ENCODE measurements at places on chromosomes 12 and 14.

DNA sequence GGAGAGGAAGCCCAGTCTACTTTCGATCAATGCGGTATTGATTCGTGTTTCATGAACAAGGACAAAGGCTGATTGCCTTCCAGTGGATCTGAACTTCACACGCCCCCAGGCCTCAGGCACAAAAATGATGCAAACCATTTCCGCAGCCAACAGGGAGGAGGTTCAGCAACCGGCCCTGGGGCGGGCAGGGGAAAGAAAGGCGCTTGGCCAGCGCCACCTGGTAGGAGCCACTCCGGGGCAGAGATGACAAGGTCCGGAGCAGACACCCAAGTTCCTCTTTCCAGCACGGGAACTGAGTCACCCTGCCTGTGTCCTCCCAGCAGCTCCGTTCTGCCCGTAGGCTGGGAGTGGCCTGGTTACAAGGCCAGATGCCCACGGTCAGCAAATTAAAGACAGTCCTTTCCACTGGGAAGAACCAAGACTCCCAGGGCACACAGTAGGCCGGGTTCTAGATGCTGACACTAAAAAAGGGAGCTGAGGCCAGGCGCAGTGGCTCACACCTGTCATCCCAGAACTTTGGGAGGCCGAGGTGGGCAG is 136.3 kb downstream of the SCARB1 start:
- peak; percentile 52 for ATAC-seq

GRCh38 chr14:72699852-72700257 is 194.0 kb downstream of the DPF3 start:
- no peak for ATAC-seq

GRCh38 chr12:60263836-60264493 is 668.1 kb downstream of the SLC16A7 start:
- no peak for ATAC-seq

DNA sequence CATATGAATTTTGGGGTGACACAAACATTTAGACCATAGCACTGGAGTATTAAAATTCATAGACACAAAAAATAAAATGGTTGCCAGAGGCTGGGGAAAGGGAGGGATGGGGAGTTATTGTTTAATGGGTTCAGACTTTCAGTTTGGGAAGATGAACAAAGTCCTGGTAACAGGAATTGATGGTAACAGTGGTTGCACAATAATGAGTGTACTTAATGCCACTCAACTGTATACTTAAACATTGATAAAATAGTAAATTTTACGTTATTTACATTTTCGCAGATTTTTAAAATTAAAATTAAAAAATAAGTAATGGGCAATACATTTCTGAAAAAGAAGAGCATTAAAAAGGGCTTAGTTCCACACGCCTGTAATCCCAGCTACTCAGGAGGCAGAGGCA is 35.6 kb upstream of the USP15 start:
- ATAC-seq = no peak

DNA sequence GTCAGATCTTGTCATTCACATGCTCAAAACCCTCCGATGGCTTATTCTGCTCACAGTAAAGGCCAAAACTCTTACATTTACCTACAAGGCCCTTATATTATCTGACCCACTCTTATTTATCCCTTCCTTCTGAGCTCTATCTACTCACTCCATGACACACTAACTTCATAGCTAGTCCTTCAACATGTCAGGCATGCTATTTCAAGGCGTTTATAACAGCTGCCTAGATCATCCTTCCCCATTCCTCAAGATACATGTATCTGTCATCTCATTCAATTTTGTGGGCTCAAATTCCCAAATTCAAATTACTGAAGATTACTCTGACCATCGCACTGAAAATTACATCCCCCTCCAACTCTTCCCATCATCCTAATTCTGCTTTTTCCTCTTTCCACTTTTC is 6.9 kb downstream of the MIS18BP1 start:
- ATAC-seq = no peak

GRCh38 chr14:94636744-94637412 is 24.7 kb downstream of the SERPINA3 start:
- ATAC-seq = no peak

DNA sequence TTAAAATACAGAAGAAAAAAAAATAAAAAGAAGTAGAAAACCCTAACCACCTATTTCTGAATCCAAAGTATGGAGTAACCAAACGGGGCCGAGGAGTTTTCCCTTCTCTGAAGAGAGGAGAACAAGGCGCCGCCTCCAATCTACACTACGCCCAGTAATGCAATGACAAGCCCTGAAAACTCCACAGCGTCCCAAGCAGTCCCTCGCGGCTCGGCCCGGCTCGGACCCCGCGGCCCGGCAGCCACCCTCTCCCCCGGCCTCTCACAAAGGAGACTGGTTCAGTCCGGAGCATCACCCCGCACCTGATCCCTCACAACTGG is 371 bp downstream of the CHD8 start:
- ATAC-seq = peak; percentile 60

- peak; percentile 74 for ATAC-seq
Observed at GRCh38 chr14:72801381-72801812, 92.5 kb downstream of the DPF3 start.

GRCh38 chr14:32932302-32932913 is 6.3 kb upstream of the NPAS3 start:
- no peak for ATAC-seq

DNA sequence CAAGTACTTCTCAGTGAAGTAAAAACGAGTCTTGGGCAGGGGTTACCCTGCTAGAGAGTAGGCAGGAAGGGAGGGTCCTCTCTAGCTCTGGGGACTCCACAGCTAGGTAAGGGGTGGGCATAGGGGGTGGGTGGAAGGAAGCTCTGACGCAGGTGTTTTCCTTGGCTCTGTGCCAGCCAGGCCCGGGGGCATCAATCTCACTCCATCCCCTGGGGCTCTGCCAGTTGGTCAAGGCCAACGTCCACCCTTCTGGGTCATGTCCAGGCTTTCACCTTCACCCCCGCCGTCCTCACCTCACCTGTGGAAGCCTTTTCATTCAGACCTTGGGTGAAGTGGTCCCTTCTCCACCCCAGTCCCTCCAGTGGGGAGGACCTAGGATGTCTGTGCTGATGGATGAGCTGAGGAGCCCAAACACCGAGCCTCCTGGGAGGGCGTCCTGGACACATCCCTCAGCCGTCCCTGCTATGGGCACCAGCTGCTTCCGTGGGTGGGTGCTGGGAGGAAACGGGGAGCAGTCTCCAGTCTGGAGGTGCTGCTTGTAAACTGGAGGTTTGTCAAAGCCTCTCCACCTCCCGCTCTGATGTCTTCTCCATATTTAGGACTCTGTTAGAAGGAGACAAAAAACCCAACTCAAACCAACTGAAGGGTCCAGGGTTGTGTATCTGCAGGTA is 71.5 kb upstream of the SFSWAP start:
- no peak for ATAC-seq

GRCh38 chr14:57057803-57058202 is 210.9 kb downstream of the EXOC5 start:
- ATAC-seq = no peak

DNA sequence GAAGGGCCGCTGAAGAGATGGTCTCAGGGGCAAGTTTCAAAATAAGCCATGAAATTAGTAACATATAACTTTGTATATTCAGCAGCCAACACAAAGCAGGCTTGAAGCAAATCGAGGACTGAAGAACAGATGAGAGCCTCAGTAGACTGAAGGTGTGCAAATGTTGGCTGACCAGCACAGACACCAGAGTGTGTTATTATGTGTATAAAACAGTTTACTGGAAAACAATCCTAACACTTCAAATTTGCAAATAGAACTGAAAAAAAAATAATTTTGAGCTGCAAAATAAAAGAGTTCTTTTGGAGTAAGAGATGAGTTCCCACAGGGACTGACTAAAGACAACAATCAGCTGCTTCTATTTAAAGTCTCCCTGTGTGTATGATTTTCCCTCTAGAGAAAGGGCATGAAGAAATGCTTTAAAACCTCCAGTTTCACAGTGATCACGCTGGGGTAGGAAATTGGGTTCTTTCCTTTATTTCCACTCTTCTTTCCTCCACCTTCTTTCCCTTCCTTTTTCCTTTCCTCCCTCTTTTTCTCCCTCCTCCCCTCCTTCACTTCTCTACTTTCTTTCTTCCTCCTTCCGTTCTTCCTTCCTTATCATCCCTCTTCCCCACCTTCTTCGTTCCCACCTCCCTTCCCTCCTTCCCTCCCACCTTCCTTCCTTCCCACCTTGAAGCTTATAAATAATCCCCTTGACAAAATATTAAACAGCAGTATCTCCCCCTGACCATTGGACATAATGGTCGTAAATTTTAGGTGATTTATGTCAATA is 383.9 kb upstream of the DCN start:
- ATAC-seq = no peak

DNA sequence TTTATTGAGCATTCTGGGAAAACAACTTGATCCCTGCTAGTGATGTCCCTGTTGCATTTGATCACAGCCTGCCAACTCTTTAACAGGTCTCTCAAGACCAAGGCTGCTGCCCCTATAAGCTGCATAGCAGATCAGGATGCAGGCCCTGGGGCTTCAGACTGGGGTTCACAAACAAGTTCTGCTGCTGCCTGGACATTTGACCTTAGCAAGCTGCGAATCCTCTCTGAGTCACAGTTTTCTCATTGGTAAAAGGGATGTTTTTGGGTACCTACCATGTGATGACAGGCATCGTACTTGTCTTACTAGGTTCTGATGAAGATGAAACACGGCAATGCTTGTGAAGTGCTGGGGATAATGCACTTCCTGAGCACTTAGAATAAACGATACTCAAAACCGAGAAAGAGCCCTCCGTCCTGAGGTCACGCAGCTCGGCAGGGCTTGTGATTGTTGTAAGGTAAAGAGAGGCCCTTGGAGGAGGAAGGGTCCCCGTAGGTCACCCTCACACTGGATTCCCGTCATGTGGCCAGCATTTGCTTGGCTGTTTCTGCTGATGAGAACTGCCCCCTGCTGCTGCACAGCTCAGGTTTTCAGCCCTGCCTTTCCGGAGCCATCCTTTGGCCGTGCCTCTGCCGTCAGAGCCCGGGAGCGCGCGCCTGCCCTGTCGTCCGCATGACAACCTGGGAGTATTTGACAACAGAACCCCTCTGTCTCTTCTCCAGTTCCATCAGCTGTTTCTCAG is 39.1 kb downstream of the TSPAN9 start:
- ATAC-seq = no peak

- peak; percentile 96 for ATAC-seq
Observed at GRCh38 chr14:103372552-103373304, 12.5 kb upstream of the MARK3 start.

DNA sequence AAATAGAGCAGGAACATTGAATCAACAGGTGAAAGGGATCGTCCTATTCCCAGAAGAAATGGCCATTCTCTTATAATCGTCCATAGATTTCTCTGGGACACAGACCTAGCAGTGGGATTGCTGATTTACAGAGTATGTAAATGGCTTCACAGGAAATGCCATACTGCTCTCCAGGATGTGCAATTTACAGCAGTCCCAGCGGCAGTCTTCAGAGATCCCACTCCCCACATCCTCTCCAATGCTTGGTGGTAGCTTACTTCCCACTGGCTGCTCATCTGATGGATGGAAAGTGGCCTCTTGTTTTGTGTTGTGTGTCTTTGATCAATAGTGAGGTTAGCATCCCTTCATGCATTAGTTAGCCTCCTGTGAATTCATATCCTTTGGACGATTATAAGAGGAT is 58.1 kb upstream of the PRMT8 start:
- no peak for ATAC-seq

- no peak for ATAC-seq
Observed at GRCh38 chr14:65772921-65773574, 360.5 kb downstream of the FUT8 start.

DNA sequence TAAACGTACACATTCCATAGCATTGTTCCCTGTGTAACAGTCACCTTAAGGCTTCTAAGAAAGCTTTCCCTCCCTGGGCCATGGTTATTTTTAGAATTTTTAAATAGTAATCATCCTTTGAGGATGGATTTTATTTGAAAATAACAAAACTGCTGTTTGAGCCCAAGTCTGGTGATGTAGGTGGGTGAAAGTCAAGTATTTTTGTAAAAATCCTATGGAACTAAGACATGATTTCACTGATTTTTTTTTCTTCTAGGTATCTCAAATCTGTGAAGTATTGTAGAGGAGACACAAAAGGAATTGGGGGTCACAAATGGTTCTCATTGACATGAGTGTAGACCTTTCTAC is 1.4 kb downstream of the ISCU start:
- no peak for ATAC-seq

- peak; percentile 71 for ATAC-seq
Observed at GRCh38 chr14:76985540-76986230, 42.8 kb downstream of the IRF2BPL start.

- no peak for ATAC-seq
Observed at GRCh38 chr12:28866715-28867503, 282.2 kb upstream of the FAR2 start.

DNA sequence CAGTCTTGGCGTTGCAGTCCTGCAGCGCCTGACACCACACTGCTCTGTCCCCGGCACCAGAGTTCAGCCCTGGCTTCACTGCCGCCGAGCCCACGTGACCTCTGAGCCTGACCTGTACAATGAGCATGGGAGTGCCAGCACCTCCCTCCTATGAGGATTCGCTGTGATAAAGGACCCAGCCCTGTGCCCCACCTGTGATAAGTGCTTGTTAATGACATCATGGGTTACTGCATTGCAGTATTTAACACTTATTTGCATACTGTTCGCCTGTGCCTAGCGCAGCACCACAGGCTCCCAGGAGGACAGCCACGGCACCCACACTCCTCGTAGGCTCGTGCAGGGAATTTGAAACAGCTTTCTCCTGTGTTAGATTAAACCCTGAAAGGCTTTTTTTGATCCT is 118.2 kb upstream of the GSC start:
- no peak for ATAC-seq
